ENCODE measurements at places on chromosomes 3 and 15. TPM values are rescaled to one million over a fixed set of nuclear protein-coding genes. Genes with fewer than 3 reads are reported as not detected.

- DNase-seq, result no peak
Measured at GRCh38 chr3:58088501-58088900, 80.3 kb downstream of the FLNB start.

GRCh38 chr15:73754461-73754860, 1.3 kb upstream of the INSYN1 start:
- no peak for DNase-seq

- no peak for DNase-seq
Measured at GRCh38 chr15:41928637-41929620, 35.1 kb upstream of the SPTBN5 start.

FBXL2 gene
- 24.3 TPM for total RNA-seq

DNA sequence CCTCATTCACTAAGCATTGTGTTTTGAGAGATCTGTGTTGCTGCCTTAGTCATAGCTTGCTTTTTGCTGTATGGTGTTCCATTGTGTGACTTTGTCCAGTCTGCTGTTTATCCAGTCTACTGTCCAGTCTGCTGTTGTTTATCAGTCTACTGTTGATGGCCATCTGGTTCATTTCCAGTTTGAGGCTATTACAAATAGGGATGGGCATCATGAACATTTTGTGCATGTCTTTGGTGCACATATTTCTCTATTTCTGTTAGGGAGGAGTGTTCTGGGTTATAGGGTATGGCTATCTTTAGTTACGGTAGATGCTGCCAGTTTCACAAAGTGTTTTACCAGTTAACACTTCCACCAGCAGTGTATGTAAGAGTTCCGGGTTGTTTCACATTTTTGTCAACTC, 22.2 kb upstream of the CLEC3B start:
- no peak for DNase-seq

SLC9C1 gene
- 1.7 TPM for total RNA-seq

DNA sequence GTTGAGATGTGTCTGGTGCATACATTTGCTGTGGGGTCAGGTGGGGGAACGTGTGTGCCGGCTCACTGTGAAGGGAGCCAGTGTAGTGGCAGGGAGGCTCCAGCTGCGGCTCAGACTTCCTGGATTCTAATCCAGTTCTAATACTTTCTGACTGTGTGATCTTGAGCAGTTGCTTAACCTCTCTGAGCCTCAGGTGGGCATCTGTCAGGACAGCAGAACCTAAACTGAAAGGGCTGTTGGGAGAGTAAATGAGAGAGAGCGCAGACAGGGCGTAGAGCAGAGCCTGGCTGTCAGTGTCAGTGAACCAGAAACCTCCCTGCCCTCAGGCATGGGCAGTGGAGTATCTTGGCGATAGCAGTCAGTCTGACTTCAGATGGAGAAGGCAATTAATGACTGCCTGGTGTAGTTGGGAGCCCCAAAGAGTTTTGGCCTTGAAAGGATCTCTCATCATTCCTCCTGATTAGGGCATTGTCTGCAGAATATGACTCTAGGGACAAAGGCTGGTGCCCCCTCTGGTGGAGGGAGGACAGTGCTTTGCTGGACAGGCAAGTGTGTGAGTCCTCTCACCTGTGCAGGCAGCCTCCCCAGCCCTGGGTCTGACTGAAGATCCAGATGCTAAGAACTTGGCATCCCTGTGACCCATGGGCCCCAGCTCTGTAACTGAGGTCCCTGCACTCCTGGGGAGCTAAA, 9.6 kb downstream of the KBTBD13 start:
- no peak for DNase-seq

GRCh38 chr15:80518522-80518921, 114.3 kb downstream of the ARNT2 start:
- no peak for DNase-seq

DNA sequence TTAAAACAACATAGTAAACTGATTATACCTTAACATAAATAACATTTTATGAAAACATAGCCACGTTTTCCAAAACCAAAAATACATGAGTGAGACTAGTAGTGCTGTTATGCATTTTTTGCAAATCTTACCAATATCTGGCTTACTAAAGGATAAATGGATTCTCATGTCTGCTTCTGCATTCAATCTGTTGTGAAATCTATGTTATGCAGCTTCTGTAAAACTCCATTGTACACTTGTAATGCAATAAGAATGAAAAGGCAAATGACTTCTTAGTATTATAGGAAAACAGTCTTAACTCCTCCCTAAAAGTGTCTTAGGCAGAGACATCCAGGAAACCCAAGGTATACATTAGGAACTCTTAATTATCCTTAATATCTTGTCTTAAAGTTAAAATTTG, 330.9 kb upstream of the THBS1 start:
- no peak for DNase-seq

GRCh38 chr3:46985588-46985987, 6.1 kb downstream of the NBEAL2 start:
- DNase-seq, result no peak

MUSTN1 gene
- 35.2 TPM for total RNA-seq

MNS1 gene
- not detected for total RNA-seq

DNA sequence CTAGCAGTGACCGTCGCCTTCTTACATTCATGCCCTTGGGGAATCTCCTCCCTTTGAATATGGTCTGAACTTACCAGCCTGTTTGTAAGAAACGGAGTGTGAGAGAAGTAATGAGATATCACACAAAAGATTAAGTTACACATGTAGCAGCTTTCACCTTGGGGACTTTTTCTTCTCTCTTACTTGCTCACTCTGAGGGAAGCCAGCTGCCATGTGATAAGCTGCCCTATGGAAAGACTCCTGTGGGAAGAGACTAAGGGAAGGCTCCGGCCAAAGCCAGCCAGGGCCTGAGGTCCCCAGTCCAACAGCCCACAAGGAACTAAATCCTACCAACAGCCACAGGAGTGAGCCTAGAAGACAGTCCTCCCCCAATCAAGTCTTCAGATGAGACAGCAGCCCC, 190.4 kb upstream of the TSC22D2 start:
- no peak for DNase-seq

DNA sequence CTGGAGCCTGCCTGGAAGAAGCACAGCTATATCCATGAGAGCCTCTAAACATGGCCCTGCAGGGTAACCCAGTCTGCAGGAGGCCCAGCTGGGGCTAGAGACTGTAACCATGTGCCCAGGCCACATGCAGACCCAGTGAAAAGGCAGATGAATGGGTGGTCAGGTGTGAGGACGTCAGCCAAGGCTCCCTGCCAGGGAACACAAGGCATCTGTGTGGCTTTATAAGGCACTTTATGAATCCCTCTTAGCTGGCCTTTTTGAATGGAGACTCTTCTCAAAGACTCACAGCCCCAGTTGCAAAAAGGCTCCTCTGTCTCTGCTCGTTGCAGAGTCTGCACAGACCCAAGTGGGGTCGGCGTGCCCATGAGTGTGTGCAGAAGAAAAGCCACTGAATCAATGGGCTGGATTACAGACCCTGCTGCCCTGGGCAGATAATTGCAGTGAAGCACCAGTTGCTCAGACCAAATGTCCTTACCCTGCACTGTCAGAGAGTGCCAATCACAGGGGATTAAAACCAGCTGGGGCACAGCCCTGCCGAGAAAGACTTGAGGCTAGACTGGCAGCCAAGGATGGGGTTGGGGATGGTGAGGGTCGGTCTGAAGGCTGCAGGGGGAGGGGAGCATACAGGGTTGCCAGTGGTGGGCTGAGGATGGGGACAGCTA, 154.2 kb downstream of the RAB11A start:
- no peak for DNase-seq

GRCh38 chr3:170410428-170411029, 8.1 kb upstream of the CLDN11 start:
- DNase-seq, result no peak

C3orf22 gene
- total RNA-seq, result not detected

DNA sequence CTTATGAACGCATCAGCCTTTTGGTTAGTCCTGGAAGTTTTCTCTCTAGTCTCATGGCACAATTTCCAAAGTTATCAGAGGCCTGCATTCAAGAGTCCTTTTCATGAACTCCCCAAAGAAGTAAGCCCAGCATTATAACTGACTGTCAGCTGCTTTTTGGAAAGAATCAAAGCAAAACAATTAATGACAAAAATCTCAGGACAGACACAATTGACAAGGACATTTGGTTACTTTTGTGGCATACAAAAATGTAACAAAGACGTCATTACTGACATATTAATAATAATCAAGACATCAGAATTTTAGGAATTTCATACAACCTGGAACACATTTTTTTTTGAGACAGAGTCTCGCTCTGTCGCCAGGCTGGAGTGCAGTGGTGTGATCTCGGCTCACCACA, 21.2 kb downstream of the KATNBL1 start:
- no peak for DNase-seq

GRCh38 chr3:10869460-10869859, 53.4 kb downstream of the SLC6A11 start:
- no peak for DNase-seq

CAPN3 gene
- 17.4 TPM for total RNA-seq

ELL3 gene
- 0.59 TPM for total RNA-seq

DNA sequence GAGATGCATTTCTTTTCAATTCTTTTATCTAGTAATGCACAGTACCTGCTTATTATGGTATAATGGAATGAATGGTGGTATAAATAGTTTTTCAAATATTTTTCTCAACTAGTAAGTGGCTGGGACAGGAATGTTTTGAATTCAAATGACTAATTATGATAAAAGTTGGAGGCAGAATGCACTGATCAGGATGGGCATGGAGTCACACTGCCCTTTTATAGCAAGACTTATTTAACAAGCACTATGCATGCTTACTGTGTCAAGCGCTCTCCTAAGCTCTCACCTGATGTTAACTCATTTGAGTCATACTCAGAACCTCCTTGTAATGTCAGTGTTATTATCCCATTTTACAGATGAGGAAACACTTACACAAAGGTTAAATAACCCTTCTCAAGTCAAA, 221.8 kb downstream of the FEZF2 start:
- no peak for DNase-seq

DNA sequence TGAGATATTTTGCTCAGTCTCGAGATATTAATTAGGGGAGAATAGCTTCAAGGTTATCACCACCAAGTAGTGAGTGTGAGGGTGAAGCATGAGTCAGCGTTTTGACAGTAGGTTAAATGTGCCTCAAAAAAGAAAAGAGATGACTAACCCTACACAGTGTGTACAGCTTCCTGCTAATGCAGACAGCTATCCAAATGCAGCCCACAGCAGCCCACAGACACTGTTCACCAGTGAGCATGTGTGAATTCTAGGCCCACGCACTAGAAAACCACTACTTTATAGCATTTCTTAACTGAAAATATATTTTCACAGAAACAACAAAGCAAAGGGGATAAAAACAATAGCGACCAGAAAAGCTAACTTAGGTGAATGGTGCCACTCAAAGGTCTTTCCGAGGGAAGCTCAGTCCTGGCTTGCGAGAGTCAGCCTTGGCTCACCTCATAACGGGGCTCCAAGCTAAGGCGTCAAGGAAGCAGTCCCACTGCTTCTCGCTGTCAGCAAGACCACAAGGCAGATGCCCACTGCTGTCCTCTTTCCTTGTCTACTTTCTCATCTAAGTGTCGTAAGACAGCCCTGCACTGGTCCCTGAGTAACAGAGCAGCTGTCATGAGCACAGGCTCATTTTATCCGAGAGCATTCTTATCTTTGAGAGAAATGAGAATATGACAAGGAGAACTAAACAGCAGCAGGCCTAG, 47.6 kb downstream of the TXNRD3 start:
- no peak for DNase-seq

DNA sequence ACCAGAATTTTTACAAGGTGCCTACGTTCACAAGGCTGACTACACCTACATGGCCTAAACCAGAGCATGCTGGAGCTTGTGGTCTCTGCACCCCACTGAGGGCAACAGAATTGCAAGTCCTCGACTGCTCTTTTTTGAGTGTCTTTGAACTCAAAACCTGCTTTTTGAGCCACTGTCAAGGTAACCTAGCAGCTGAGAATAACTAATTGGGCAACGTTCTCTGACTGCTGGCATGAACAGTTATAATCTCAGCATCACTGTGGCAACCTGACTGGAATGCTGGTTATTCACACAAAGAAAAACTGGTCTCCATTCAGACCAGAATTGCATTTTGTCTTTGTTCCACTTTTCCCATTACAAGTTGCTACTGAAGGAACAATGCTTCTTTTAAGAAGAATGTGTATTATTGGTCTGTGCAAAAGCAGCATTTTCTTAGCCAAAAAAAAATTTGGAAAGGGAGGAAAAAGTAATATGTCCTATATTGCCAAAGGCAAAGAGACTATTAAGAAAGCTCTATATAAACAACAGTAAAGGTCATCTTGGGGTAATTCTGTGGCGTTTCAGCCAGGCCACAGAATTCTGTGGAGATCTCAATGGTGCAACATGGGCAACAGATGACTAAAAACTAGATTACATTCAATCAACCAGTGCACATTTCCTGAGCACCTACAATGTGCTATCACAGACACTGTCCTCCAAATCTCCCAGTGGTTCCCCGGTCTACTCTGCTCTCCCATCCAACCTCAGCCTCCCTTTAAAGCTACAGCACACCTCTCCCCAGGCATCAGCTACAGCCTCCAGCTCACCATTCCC, 76.8 kb downstream of the TNIK start:
- DNase-seq, result no peak

- no peak for DNase-seq
Measured at GRCh38 chr3:36603423-36603822, 160.9 kb downstream of the DCLK3 start.

DNA sequence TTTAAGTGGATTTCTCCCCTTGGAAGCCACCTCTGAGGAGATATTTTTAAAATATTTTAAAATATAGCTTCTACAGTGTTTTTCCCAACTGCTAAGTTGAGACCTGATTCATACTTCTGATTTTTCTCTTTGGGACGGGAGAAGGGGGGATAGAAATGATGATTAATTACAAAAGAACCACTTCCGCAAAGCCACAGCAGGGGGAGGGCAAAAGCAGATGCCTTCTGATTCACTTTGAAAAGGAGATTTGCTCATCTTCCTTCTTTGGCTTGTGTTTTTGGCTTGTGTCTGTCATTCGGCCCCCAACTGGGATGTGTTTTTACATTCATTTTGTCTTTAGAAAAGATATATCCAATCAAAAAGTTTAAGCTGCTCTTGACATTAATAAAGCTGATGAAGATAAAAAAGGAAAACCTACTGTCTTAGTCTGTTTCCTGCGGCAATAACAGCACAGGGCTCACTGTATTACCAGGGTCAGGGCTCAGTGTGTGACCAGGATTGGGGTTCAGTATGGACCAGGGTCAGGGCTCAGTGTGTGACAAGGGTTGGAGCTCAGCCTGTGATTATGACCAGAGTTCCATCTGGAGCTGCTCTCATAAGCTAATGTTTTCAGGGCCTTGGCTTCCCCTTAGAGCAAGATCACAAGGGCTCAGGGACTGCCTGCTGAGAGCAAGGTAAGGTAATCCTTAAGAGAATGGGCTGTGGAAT, 223.2 kb downstream of the MTHFS start:
- DNase-seq, result no peak

DNA sequence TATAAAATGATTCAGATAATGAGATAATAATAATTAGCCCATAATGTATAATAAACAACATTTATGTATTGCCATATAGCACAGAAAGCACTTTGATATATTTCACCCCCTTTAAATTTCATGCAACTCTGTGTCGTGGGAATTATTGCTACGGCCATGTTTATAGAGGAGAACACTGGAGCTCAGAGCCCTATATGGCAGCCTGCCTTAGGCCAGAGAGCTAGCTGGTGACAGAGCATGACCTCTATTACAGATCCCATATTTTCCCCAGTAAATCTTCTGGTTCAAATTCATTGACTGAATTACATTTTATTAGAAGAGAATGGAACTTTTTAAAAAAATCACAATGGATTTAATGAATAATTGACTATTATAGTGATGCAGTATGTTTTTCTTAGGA, 25.0 kb downstream of the USP13 start:
- DNase-seq, result no peak

- no peak for DNase-seq
Measured at GRCh38 chr3:194322678-194323211, 28.4 kb downstream of the CPN2 start.

- DNase-seq, result no peak
Measured at GRCh38 chr3:135000465-135000864, 205.4 kb downstream of the EPHB1 start.

CDHR4 gene
- not detected for total RNA-seq

GHSR gene
- total RNA-seq, result not detected

Measured in uterus (tissue), 4 donors.